ENCODE measurements at places on chromosomes 7 and 10. TPM values are rescaled to one million over a fixed set of nuclear protein-coding genes. Genes with fewer than 3 reads are reported as not detected.

The VSTM4 gene
- 24.4 TPM for total RNA-seq

The GCK gene
- 3.7 TPM for total RNA-seq

The CASD1 gene
- total RNA-seq, result 20.7 TPM

The ADARB2 gene
- total RNA-seq, result not detected

The GJD4 gene
- total RNA-seq, result not detected
